Renal cortical epithelial cell (primary cell): ENCODE measurements at places on chromosomes 1 and 21. TPM values are rescaled to one million over a fixed set of nuclear protein-coding genes. Genes with fewer than 3 reads are reported as not detected.

DNA sequence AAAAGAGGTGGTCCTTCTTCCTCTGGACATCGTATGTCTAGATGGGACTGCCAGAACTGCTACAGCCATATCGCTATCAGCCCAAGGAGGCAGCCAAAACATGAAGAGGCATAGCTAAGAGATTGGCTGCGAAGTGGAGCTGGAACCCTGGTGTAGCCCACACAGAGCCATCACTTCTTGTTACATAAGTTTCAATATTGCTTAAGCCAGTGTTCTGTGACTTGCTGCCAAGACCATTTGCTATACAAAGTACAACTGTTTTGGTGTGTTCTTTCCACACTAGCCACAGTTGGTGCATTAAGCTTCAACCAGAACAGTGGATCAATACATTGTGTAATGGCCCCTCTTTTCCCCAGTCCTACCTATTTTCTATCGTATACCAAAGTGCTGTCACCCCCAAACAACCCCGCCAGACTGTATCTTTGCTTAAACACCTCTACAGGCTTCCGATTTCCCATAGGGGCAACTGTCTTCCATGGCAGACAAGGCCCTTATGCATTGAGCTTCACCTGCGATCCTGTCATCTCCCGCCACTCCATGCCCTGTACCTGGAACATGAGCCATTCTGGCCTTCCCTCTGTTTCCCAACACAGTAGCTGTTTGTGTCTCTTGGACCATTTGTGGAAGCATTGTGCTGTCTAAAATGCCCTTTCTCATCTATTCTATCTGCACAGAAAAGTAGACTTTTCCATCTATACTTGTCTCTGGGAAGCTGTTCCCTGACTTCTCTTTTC, 241.8 kb downstream of the TTLL7 start:
- no peak for DNase-seq

DNA sequence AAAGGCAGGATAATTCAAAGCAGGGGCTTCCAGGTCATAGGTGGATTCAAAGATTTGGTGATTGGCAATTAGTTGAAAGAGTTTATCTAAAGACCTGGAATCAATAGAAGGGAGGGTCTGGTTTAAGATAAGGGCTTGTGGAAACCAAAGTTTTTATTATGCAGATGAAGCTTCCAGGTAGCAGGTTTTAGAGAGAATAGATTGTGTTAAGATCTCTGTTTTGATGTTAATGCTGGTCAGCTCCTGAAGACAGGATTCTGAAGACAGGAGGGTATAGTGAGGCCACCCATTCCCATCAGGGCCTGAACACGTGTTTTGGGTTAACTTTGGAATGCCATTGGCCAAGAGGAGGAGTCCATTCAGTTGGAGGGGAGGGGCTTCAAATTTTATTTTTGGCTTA, 6.1 kb upstream of the PTBP2 start:
- DNase-seq: no peak

- DNase-seq: no peak
Observed at GRCh38 chr1:1425426-1425752, 4.3 kb upstream of the ANKRD65 start.

- no peak for DNase-seq
Observed at GRCh38 chr1:157517016-157517415, 35.3 kb downstream of the FCRL5 start.

GRCh38 chr1:228646717-228647522, 88.4 kb upstream of the RHOU start:
- DNase-seq: no peak

DNA sequence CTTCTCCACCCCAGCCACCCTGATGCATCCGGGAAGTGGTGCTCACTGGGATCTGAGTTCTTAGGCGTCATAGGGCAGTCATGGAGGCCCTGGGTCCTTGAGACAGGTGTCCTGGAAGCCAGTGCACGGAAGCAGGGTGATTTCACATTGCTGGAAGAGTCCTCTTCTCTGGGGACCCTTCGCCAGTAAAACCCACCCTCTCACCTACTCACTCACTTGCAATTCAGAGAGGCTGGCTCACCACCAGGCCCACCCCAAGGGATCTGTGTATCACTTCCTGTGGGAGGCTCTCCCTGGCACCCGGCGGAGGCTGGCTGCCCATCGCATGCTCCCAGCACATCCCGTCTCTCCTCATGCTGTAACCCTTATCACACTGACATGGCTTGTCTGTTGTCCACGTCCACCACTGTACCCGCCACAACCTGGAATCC, 40.2 kb upstream of the EPS8L3 start:
- no peak for DNase-seq

- DNase-seq: no peak
Observed at GRCh38 chr21:40752125-40752524, 94.8 kb downstream of the DSCAM start.

GRCh38 chr21:33171616-33172169, 58.0 kb upstream of the IFNAR2 start:
- no peak for DNase-seq

DNA sequence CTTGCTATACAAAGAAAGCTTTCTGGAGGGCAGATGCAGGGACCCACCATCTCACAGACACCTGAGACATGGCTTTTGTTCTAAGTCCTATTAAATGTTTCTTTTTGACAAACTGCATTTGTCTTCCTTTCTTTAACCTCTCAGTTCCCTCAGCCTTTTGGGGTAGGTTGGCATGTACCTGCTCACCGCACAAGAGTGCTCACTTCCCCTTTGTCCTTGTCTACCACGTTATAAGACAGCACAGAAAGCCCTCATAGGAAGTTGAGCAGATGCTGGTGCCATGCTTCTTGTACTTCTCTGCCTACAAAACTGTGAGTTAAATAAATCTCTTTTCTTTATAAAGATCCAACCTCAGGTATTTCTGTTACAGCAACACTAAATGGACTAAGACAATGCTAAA, 31.9 kb upstream of the RGS21 start:
- DNase-seq: no peak

- DNase-seq: peak; percentile 70
Observed at GRCh38 chr1:156291226-156292061, 4.0 kb downstream of the GLMP start.

GRCh38 chr1:219563568-219563967, 49.3 kb downstream of the ZC3H11B start:
- no peak for DNase-seq

- no peak for DNase-seq
Observed at GRCh38 chr1:153866045-153866850, 56.5 kb downstream of the GATAD2B start.

DNA sequence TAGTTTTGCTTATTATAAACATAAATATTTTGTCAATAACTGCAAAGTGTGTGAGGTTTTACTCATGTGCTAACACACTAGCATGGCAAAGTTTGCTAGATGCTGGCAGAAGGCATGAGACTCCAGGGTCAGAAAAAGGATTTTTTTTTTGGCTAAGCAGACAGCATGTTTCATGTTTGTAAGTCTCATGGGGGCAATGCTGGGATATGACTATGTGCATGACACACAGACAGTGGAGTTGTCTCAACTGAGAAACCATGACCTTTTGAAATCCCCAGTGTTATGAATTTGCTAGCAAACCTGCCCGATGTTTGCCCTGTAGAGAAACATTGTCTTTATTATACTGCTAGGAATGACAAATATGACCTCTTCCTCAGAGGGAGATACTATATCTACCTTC, 448.2 kb downstream of the BRINP3 start:
- DNase-seq: no peak

- no peak for DNase-seq
Observed at GRCh38 chr1:226823643-226824042, 46.8 kb upstream of the PSEN2 start.

DNA sequence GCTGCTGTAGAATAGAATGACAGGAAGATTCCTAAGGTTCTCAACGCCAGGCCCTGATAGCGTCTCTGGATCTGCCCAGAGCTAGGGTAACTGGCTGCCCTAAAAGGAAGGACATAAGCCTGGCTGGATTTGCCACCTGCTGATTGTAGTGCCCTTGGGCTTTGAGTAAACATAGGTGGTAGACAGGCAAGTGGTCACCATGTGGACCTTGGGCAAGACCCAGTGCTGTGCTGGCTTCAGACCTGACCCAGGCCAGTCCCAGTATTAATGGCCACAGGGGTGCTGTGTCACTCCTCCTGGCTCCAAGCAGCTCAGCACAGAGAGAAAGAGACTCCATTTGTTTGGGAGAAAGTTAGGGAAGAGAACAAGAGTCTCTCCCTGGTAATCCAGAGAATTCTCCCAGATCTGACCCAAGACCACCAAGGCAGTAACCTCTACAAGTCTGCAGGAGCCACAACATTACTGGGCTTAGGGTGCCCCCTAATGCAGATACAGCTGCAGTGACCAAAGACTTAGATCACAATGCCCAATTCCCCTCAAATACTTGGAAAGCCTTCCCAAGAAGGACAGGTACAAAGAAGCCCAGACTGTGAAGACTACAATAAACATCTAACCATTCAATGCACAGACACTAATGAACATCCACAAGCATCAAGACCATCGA, 44.5 kb downstream of the PHTF1 start:
- no peak for DNase-seq

GRCh38 chr1:56866656-56867055, 12.1 kb downstream of the C8A start:
- DNase-seq: peak; percentile 16

DNA sequence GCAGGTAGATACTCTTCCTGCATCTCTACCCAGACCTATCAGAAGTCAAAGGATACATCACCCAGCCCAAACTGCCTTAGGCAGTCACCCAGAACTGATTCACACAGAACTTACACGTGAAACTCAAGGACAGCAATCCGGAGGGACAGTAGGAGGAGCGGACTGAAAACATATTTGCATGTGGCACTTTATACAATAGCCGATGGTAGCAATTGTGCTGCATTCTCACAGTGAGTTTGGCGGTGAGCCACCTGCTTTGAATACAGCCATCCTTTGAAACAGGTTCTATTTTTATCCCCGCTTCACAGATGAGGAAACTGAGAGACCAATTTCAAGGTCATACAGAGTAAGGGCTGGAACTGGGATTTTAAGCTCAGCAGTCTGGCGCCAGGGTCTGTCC, 69.5 kb downstream of the EDEM3 start:
- DNase-seq: no peak

DNA sequence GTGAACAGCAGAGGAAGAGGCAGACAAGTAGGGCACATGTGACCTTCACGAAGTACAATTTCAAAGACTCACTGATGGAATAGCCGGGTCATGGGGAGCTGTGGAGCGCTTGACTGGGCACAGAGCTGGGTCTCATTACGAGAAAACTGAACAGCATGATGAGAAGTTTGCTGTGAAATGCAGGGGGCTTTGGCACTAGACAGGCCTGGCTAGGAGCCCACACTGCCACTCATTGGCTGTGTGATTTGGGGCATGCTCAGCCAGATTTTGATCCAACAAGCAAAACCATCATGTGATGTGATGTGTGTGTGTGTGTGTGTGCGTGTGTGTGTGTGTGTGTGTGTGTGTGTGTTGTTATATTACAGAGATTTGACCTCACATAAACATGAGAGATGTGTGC, 4.9 kb upstream of the IFNGR2 start:
- no peak for DNase-seq

GRCh38 chr1:42815941-42816584, 859 bp upstream of the ERMAP start:
- DNase-seq: no peak

DNA sequence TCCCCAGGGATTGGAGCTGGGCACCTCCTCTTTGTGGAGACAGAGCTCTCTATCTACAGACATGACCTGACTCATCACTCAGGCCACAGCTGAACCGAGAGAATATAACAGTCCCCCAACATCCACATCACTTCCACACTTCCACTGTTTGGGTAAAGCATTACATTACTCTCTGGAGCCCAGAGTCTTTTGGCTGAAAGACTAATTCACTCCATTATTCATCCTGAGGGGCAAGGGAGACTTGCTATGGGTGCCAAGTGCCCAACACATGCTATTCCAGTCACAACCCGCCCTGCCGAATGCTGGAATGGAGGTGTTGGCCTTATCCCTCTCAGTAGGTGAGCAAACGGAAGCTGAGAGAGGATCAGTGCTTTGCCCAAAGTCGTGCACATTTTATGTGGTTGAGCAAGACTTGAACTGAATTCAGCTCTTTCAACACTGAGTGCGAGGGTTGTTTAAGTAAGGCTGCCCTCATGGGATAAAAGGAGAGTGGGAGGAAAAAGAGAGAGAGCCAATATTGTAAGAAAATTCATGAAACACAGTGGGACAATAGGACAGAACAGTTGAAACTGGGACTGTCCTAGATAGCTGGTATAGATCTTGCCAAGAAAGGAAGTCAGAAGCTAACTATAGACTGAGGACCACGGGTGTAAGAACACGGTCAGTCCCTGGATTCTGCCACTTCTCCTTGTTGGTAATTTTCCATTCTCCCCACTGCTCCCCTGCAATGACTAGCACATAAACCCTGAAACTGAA, 13.5 kb upstream of the CHI3L1 start:
- peak; percentile 22 for DNase-seq

DNA sequence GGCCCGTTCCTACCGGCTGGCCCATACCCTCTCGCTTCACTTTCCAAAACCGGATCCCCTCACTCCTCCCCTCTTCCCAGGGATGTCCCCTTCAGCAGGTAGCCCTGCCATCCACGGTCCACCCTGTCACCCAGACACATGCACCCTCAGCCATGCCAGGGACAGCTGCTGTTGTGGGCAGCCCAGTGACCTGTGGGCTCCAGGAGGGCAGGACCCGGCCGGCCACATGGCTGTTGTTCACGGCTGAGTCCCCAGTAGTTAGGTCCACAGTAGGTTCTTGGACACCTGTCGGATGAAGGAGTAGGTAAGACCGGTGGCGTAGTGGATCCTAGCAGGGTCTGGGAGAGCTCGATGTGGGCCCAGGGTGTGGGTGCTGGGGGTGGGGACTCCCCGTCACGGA, 12.5 kb downstream of the SPSB1 start:
- no peak for DNase-seq

DNA sequence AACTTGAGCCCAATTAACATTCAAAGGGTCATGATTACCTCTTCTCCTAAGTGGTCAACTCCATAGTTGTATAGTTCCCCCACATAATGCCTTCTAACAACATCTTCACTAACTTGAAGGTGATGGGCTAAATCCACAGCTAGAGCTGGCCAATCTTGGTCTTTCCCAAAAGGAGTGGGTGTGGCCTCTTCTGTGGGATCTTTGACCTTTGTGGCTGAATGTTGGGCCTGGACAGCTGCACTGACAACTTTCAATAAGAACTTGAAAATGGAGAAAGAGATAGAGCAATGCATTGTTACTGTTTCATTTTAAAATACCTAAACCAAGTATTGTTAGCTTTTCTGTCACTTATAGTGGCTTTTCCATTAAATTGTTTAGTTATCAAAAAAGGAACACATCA, 59.2 kb downstream of the IARS2 start:
- no peak for DNase-seq

The CDC42 gene
- total RNA-seq: 233 and 926 TPM in 2 replicates

The FASLG gene
- total RNA-seq: not detected in 2 replicates

The CFHR1 gene
- total RNA-seq: not detected in 2 replicates

The TSPEAR gene
- not detected in 2 replicates for total RNA-seq

The MFAP2 gene
- 2.6 and 10.6 TPM in 2 replicates for total RNA-seq

The OVAAL gene
- total RNA-seq: not detected in 2 replicates

The KCNJ9 gene
- total RNA-seq: not detected in 2 replicates

The MAP7D1 gene
- total RNA-seq: 87.9 and 149 TPM in 2 replicates

The USH2A gene
- 0.05 TPM in 1 of 2 replicates, not detected in the other for total RNA-seq

The CYP4A22 gene
- total RNA-seq: not detected in 2 replicates

The VTCN1 gene
- total RNA-seq: 16.3 and 19.9 TPM in 2 replicates

The SLC16A4 gene
- total RNA-seq: 127 and 173 TPM in 2 replicates
